DMS153 (cell line): ENCODE measurements at places on chromosomes 5 and 9.

DNA sequence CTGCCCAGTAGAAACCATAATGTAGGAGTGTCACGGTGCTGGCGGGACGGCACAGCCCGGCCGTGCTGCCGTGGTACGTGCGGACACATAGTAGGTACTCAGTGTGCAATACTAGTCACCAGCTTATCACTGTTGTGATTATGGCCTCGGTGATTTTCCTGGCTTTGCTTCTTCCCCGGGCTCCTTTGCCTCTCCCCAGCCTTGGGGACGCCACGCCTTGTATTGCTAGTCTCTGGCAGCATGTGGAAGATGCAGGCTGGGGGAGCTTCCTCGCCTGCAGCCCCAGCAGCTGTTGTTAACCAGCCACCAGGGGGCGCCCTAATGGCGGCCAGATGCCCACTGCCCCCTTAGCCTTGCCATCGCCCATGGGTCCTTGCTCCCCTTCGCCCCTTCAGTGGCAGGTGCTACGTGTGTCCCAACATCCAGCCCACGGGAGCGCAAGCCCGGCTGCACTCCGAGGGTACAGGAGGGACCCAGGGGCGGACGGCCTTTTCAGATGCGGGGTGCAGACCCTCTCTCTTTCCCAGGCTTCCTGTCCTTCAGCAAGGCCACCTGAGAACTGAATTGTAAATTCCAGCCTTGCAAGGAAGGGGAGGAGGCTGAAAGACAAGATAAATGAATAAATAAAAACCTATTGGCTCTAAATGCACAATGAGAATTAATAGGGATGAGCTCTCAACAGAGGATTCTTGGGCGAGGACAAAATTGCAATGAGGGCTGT lies 8.0 kb downstream of the NTNG2 start:
- peak; percentile 51 for DNase-seq

- DNase-seq: no peak
Measured at GRCh38 chr9:1492156-1492555, 442.0 kb downstream of the DMRT2 start.

- DNase-seq: no peak
Measured at GRCh38 chr5:75006865-75007822, 45.2 kb downstream of the GCNT4 start.

- DNase-seq: no peak
Measured at GRCh38 chr5:51387884-51388275, 4.6 kb downstream of the ISL1 start.

- no peak for DNase-seq
Measured at GRCh38 chr5:68891718-68892117, 202.1 kb upstream of the SLC30A5 start.

DNA sequence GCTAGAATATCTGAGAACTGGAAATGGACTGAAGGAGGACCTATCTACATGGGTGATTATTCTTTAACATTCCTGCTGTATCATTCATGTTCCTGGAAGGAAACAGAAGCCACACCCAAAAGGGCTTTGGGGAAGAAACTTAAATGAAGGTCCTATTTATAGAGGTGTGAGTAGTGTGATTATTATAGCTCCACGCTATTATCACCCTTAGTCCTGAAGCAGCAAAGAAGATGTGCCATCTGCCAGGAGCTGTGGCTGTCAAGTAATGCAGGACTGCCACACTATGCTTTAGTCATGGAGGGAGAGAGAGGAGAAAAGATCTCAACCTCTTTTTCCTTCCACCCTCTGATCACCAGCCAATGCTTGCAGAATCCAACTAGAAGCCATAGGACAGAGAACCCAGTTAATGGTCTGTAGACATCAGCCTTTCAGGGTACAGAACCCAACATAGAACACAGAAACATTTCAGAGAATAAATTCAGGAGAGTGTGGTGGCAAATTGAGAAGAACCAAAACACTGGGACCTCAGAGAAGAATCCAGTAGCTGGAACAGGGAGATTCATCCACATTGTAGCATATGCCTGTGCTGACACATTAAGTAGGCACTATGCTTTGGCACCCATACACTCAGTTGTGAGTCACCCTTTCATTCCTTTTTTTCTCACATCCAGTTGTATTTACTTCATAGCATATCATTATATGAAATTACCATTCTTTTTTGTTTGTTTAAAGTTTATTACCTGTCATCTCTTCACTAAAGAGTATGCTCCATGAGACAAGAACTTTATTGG lies 21.0 kb upstream of the RNF180 start:
- DNase-seq: no peak

GRCh38 chr5:147628058-147628895 lies 118.4 kb upstream of the DPYSL3 start:
- DNase-seq: peak; percentile 29
